ENCODE measurements at places on chromosomes 12 and 14.

GRCh38 chr12:116818341-116818856 lies 62.8 kb downstream of the HRK start:
- no peak for DNase-seq

DNA sequence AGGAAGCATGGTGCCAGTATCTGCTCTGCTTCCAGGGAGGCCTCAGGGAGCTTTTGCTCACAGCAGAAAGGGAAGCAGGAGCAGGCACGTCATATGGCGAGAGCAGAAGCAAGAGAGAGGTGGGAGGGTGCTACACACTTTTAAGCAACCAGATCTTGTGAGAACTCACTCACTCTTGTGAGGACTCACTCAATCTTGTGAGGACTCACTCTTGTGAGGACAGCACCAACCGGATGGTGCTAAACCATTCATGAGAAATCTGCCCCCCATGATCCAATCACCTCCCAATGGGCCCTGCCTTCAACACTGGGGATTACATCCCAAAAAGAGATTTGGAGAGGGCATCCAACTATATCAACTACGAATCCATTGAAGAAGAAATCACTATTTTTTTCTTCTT lies 34.3 kb upstream of the LMNTD1 start:
- DNase-seq: no peak

- no peak for DNase-seq
Measured at GRCh38 chr14:94269156-94269555, 23.9 kb downstream of the SERPINA10 start.

GRCh38 chr12:25904442-25904841 lies 54.0 kb upstream of the RASSF8 start:
- DNase-seq: no peak

DNA sequence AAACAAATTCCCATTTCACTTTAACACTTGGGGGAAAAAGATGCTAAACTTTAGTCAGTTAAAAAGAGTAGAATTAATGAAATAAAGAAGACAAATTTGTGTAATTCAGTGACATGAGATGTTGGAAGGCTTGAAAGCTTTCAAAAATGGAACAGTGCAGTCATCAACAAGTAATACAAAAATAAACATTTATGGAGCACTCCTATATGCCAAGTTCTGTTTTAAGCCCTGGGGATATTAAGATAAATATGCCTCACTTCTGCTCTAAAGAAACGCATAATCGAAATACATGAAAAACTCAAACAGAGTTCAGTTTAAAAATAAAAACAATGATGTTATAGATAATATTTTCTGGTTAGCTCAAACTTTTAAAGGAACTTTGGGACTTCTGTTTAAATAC lies 93.0 kb downstream of the KCNH5 start:
- no peak for DNase-seq

- DNase-seq: no peak
Measured at GRCh38 chr12:33614630-33615029, 175.0 kb upstream of the SYT10 start.

DNA sequence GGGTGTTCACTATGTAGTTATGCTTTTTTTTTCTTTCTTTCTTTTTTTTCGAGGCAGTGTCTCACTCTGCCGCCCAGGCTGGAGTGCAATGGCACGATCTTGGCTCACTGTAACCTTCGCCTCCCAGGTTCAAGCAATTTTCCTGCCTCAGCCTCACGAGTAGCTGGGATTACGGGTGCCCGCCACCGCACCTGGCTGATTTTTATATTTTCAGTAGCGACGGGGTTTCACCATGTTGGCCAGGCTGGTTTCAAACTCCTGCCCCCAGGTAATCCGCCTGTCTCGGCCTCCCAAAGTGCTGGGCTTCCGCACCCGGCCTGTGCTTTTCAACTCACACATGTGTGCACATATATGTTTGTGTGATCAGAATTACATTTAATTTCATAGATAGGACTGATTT lies 38.9 kb upstream of the AMN start:
- no peak for DNase-seq

DNA sequence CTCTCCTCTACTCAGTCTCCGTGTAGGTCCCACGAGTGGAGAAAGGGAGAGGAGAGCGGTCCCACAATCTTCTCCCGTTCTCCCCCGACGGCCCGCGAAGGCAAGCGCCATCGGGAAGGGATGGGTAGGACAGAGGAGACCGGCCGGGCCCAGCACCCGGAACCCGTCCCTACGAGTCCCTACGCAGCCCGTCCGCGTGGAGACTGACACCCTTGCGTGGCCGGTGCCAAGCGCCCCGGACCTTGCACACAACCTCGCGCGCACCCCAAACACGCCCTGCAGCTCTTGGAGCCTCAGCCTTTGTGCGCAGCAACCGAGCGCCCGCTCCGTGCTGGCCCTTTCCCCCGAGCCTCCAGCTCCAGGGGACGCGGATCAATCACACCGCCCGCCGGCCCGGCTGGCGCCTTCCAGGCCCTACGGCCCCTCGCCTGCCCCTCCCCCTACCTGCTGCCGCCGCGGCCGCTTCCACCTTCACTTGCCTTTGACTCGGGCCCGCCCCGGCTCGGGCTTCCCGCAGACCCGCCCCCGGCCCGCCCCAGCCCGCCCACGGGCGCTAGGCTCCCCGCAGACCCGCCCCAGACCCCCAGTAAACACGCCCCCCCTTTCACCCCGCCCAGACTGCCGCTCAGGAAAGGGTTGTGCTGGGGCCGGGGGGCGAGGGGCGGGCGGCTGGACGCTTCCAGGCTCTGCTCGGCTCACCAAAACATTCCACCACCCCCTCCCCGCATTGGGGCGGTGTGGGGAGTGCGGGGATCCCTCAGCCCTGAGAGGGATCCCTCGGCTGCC lies at the start of gene NDRG2:
Gene NDRG2, minus strand, starts transcription at position 477 of the 786 bp plus-strand sequence. CDS start 1,746 bp downstream, outside the sequence.
- DNase-seq: no peak

- no peak for DNase-seq
Measured at GRCh38 chr14:89032086-89032649, 207.7 kb downstream of the TTC8 start.

DNA sequence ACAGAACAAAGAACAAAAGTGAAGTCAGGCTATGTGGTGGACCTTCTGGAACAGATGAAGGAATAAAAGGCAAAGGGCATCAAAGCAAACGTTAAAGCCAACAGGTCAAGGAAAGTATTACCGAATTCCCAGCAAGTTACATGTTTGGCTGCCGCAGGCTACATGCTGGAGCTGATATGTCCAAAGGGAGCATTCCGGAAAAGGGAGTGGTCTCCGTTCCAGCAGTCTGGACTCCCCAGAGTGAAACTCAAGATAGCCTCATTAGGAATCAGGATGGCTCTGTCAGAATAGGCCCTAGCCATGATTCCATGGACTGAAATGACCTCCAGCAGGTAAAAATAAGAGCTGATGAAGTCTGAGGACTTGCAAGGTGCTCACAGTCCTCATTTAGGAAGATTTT lies 379.8 kb upstream of the PRICKLE1 start:
- DNase-seq: no peak

- no peak for DNase-seq
Measured at GRCh38 chr14:61308198-61308597, 13.2 kb upstream of the PRKCH start.

- DNase-seq: peak; percentile 69
Measured at GRCh38 chr14:51443195-51444018, 203.4 kb downstream of the TMX1 start.

GRCh38 chr14:95440496-95440895 lies 76.0 kb downstream of the SYNE3 start:
- DNase-seq: no peak

All from NCI-H446 treated with DMSO at 0.1 percent for 48 hours (cell line).